HEK293T (cell line): ENCODE measurements at places on chromosomes 1 and 21.

GRCh38 chr1:6580593-6581409, 1.0 kb downstream of the ZBTB48 start:
- peak; percentile 30 for DNase-seq

DNA sequence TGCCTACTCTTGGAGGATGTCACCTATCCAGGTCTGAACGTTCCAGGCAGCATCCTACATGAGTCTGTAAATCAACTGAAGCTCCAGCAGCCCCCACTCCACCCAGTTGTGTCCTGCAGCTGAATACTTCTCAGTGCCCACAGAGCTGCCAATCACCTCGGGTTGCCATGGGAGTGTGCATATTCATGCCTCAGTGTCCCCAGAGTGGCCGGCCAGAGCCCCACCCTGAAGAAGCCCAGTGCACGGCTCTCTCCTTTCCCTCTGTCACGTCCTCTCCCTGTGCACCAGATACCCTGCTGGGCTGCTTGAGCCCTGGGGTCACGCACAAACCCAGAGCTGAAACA, 16.1 kb upstream of the GSTM4 start:
- no peak for DNase-seq

- no peak for DNase-seq
Observed at GRCh38 chr1:83994111-83994510, 4.8 kb downstream of the TTLL7 start.

DNA sequence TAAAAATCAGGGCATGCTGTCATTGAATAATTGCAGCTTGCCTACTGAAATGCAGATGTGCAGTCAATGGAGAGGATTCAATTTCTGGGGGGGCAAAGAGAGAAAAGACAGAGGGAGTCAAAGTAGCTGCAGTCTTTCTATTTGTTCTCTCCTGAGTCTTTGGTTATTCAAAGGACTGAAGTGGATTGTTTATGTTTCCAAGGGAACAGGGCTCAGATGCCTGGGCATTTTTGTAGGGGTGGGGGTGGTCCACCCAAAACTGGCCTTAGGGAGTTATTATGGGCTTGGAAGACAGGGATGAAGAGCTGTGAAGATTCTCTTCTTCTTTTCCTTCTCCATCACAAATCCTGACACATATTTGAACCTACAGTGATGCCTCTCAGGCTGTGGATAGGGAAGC, 408.8 kb upstream of the DAB1 start:
- no peak for DNase-seq

DNA sequence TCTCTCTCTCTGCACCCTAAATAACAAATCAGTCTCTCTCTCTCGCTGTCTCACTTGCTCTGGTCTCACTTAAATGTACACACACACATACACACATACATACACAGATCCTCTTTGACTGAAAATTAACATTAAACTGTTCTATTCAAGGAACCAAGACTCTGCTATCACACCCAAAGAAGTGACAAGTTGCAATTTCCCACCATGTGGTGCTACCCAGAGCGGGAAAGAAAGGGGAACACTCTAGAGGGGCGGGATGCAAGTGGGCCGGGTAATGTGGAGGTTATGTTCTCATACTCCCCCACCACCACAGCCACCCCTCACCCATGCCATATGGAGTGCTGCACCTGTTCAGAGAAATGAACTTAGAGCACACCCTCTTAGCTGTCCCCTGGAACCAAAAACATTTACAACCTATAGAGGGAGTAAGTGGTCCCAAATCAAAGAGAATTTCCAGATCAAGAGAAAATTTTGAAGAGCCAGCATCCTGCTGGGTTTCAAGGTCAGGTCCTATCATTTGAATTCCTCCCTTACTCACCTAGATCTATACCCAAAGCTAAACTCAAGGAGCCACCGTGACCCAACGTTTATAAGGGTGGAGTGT, 319.4 kb downstream of the BRINP2 start:
- DNase-seq = no peak

GRCh38 chr1:231463541-231463940, 41.5 kb upstream of the EGLN1 start:
- DNase-seq = no peak

GRCh38 chr1:151829352-151830046, 2.1 kb downstream of the RORC start:
- DNase-seq = no peak

DNA sequence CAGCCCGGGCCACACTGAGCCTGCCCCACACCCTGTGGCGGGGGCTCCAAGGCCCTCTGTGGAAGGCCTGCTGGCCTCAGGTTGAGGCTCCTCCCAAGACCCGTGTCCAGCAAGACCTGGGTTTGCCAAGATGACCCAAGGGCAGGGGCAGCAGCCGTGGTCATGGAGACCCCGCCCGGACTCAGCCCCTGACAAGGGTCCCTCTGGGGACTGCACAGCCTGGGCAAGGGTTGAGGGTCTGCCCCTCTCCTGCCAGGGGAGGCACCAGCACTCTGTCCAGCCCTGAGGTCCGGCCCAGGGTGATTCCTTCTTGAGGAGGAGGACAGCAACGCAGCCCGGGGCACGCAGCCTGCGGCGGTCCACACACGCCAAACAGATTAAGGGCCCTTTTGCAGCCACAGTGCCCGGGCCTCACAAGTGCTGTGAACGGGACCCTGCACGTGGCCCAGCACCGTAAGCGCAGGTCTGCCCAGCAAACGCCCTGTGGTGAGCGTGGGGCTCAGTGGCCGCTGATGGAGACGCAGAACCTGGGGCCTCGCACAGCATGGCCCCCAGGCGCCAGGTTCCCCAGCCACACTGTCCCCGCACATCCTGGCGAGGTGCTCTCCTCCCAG, 3.4 kb downstream of the SPATC1L start:
- no peak for DNase-seq

DNA sequence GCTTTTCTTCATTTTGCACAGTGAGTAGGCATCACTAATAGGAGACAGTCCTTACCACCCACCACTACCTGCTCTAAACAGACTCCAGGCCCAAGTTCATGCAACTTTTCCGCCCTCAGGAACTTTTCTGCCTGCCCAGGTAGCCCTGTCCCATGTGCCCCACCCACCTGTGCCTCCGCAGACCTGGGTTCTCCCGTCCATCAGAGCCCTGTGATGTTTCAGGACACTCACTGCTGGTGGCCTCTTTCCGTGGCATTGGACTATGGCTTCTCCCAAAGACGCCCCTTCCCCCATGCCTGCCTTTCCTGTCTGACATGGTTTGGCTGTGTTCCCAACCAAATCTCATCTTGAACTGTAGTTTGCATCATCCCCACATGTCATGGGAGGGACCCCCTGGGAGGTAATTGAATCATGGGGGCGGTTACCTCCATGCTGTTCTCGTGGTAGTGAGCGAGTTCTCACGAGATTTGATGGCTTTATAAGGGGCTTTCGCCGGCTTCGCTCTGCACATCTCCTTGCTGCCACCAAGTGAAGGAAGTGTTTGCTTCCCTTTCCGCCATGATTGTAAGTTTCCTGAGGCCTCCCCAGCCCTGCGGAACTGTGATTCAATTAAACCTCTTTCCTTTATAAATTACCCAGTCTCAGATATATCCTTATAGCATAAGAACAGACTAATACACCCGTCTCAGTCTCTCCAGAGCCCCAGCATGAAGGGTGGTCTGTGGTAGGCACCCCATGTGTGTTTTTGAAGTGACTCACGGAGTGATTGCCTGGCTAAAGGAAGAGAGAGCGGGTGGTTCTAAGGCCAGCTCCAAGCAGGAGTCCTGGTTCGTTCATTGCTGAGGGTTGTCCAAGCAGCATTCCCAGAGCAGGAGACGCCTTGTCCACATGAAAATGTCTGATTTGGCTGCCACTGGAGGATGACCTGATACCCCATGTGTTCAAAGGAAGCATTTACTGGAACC, 86.0 kb upstream of the ZBTB40 start:
- no peak for DNase-seq

- DNase-seq = peak; percentile 78
Observed at GRCh38 chr1:21963477-21964217, 13.2 kb upstream of the CELA3B start.

- no peak for DNase-seq
Observed at GRCh38 chr1:227759341-227760300, 24.4 kb downstream of the SNAP47 start.

DNA sequence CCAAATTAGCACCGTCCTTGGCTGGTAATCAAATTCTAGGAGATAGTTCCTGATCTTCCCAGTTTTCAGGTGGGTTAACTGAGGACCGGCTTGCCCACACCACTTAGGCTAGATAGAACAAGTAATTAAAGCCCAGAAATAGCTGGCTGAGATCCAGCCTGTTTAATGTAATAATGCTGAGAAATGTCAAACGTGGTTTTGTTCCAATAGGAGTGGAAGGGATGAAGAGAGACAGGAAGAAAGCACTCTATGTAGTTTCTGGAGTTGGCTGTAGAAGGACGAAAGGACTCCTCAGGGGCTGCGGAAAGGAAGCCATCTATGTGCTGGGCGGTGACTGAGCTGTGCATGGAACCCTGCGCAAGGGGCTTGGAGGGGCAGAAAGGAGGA, 18.6 kb downstream of the NAV1 start:
- no peak for DNase-seq

DNA sequence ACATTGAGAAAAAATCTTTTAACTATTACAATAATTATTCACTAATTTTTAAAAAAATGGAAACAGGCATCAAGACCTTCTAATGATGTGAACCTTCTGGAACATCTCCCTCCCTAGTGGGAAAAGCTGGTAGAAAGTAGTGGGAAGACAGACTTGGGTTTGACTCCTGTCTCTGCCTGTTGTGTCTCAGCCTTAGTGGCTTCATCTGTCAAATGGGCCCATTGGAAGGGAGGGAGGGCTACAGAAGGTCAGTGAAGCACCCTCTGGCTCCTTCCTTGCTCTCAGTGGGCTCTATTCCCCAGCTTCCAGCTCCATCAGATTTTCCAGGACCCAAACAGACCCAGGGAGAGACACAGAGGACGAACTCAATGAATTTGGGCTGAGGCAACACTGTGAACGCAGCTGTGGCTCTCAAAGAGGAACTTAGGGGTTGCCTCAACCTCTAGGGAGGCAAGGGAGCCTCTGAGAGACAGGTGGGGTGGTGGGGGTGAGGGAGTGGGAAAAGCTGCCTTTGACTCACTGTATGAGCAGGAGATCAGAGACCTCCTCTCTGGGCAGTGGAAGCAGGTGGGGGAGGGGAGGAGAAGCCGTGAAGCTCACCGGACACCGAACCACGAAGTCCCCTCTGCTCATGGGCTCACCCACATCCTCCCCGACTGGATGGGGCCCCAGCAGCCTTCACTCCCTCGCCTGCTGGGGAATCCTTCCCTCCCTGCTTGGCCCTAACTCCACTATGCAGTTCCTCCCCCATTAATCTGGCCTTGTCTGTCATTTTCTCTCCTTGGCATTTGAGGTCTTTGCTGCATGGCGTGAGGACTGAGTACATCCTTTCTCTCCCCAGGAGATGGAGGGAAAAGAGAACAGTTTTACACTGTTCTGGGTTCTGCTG, 4.5 kb downstream of the CNR2 start:
- no peak for DNase-seq

GRCh38 chr1:162400790-162401355, 11.1 kb downstream of the SH2D1B start:
- DNase-seq = no peak

GRCh38 chr21:28066596-28067387, 925.9 kb downstream of the LTN1 start:
- DNase-seq = no peak

GRCh38 chr1:87120779-87121178, 206.3 kb downstream of the HS2ST1 start:
- peak; percentile 59 for DNase-seq

DNA sequence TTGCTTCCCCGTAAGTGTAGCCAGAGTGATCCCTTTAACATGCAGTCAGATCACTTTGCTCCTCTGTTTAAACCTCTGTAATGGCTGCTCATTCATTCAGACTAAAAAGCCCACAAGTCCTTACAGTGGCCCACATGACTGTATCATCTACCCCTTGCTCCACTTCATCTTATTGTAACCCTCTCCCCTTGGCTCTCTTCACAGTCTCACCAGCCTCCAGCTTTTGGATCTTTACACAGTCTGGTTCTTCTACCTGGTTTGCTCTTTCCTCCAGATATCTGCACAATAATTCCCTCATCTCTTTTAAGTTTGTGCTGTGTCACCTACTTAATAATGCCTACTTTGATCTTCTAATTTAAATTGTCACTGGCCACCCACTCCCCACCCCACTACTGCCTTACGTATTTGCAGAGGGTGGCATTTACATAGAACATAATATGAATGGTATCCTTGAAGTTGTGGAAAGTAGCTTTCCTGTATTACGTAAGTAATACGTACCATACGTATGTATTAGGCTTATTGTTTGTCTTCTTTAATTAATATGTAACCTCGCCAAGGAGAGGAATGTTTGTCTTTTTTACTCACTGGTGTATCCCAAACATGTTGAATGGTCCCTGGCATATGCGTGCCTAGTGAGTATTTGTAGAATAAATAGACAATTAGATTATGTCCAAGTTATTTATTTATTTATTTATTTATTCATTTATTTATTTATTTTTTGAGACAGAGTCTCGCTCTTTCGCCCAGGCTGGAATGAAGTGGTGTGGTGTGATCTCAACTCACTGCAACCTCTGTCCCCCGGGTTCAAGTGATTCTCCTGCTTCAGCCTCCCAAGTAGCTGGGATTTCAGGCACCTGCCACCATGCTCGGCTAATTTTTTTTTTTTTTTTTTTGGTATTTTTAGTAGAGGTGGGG, 48.6 kb downstream of the TSNAX start:
- DNase-seq = no peak

DNA sequence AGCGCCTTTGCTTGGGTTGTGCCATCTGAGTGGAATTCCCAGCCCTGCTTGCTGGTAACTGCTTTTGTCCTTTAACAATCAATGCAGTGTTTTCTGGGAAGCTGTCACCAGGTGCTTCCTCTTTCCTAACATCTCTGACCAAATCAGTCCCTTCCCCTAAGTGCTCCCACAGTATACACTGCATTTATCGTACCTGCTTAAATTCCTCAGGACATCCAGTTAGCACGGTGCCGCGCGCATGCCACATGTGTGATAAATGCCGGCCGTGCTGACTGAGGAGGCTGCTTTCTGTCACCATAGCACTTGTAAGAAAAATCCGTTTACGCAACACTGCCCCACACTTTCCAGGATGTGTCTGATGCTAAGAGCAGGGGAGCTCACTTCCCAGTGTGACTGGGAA, 115.4 kb downstream of the BCAR3 start:
- DNase-seq = no peak

DNA sequence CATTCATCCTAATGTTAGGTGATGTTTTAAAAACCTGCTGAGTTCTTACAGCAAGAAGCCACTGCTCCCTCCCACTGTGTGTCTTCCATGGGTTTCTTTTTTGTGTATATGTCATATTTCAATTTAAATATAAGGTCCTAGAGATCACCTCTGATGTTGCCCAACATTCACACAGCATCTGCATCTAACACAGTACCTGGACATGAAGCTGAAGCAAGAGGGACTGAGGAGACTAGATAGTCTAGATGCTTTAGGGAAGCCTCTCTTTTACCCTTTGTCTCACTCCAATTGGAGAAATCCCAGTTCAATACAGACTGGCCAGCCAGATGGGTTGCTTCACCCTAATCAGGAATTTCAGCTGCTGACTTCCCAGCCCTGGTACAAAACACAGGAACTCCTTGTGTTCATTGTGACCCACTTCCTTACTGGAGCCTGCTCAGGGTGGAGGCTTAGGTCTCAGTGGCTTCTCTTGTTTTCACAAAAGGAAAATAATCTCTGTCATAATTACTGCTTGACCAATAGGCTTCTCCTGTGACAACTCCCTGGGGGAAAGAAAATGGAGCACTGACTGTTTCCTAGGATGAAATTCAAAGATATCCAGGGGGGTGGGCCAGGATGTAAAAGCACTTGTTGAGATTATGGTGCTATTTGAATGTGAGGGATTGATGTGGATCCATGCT, 17.3 kb downstream of the BTG2 start:
- DNase-seq = no peak
